Lung (tissue), 17 donors: ENCODE measurements at places on chromosomes 11 and 22. TPM values are rescaled to one million over a fixed set of nuclear protein-coding genes. Genes with fewer than 3 reads are reported as not detected.

Gene CALCA
- 6.2 TPM for polyA plus RNA-seq

Gene C11orf16
- polyA plus RNA-seq: 3.1 TPM

Gene MYO18B
- 0.05 TPM for polyA plus RNA-seq

Gene GGT5
- polyA plus RNA-seq: 58.7 TPM

Gene THRSP
- 0.03 TPM for polyA plus RNA-seq

Gene FLRT1
- polyA plus RNA-seq: 0.06 TPM

Gene ARSA
- 46.3 TPM for polyA plus RNA-seq

Gene USH1C
- 0.10 TPM for polyA plus RNA-seq

Gene CD3D
- 9.9 TPM for polyA plus RNA-seq

Gene LRRN4CL
- 1.9 TPM for polyA plus RNA-seq

Gene ZFPL1
- 35.1 TPM for polyA plus RNA-seq

Gene ART5
- 0.08 TPM for polyA plus RNA-seq

Gene KCTD14
- polyA plus RNA-seq: 14.8 TPM

Gene TNRC6B
- polyA plus RNA-seq: 6.2 TPM

Gene FAM111B
- 0.94 TPM for polyA plus RNA-seq

Gene MS4A12
- polyA plus RNA-seq: not detected

Gene EFCAB6
- polyA plus RNA-seq: 1.7 TPM

Gene UPK2
- polyA plus RNA-seq: not detected

Gene GRIA4
- polyA plus RNA-seq: not detected
